ENCODE measurements at places on chromosomes 5 and 9.

- DNase-seq: no peak
Measured at GRCh38 chr5:684751-685216, 8.4 kb downstream of the TPPP start.

DNA sequence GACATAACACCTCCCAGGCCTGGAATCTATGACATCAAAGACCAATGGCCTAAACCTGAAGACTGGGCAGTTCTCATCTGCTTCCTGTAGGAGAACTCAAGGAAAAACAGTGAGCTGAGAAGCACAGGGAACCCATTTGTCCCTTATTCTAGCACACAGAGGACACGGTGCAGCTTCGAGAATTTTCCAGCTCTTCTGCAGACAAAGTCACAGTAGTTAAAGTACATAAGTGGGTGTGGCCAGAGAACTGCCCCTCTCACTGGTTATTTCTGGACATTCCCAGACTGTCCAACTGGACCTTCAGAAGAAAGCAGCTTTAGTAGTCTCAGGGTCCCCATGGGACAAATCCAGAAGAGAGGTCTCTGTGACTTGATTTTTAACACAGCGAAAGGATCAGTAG lies 114.6 kb downstream of the KLHL3 start:
- DNase-seq: no peak

GRCh38 chr5:61298580-61298979 lies 33.5 kb upstream of the ZSWIM6 start:
- peak; percentile 53 for DNase-seq

DNA sequence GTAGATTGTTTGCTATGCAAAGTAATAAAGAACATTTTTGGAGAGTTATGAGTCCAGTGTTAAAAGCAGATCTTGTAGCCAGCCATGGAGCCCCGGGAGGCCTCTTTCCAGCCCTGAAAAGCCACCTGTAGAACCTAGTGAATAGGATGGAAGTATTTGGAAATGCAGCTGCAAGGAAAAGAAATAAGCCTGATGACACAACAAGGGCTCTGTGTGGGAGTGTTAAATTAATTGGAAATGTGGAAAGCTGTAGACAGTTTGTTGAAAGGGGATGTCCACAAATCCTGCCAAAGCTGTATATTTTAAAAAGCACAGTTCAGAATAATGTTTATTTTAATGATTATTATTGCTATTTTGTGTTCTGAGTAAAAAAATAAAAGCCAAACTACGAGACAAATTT lies 152.5 kb upstream of the GHR start:
- DNase-seq: no peak

DNA sequence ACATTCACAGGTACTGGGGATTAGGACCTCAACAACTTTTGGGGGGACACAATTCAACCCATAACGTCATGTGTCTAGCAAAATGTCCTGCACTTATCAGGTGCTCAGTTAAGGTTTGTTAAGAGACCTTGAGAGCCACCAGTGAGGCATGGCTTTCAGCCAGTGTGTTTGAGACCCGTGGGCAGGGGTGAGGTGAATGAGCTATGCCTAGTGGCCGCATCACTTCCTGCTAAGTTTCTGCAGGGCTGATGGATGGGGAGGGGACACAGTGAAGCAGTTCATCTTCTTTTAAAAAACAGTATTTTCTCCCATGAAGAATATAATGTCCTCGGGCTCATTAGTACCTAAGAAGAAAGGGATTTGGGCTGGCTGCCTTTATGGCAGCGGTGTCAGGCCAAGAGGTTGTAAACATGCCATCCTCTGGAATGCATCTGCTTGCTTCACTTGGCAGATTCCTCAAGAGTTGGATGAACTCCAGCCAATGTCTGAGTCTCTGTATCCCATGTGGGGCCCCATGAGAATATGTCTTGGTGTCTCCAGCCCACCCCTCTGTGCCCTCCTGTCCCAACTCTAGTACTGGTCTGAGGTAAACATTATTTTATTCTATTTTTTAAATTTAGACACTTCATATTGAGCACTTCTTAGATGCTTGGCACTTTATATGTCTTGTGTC lies 282.2 kb downstream of the CWC27 start:
- no peak for DNase-seq

DNA sequence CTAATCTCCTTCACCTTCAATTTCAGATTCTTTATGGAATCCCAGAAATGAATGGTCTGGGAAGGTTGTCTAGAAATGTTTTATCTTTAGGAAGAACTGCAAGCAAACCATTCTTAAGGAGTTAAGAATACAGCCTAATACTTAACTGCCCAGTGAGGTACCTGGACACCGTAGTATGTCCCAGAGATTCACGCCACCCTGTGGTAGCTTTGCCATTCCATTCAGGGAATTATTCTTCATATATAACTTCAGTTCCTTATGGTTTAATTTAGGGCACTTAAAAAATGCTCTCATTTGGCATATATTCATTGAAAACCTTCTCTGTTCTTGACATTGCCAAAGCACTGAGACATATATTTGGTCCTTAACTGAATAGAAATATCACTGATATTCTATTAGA lies 49.7 kb downstream of the ACTBL2 start:
- DNase-seq: no peak

DNA sequence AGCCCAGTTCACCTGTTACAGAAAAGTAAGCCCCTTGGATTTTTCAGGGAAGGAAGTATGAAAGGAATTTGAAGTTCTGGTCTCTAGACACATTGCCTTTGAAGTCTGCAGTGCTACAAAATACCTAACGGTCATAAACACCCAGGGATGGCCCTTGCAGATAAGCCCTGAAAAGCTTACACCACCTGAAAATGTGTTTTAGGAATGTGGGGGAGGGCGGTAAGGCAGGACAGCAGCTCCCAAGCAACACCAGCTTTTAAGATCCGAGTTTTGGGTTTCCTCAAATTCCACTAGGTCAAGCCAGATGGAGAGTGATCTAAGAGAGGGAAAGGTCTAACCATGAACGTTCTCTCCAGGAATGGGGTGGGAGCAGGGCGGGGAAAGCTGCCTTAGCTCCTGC lies 114.1 kb upstream of the PANK3 start:
- no peak for DNase-seq

GRCh38 chr9:124335320-124335707 lies 77.6 kb downstream of the NEK6 start:
- DNase-seq: no peak

GRCh38 chr9:112180387-112180881 lies 5.3 kb upstream of the SUSD1 start:
- DNase-seq: no peak
